ENCODE measurements at places on chromosomes 12 and 14.

DNA sequence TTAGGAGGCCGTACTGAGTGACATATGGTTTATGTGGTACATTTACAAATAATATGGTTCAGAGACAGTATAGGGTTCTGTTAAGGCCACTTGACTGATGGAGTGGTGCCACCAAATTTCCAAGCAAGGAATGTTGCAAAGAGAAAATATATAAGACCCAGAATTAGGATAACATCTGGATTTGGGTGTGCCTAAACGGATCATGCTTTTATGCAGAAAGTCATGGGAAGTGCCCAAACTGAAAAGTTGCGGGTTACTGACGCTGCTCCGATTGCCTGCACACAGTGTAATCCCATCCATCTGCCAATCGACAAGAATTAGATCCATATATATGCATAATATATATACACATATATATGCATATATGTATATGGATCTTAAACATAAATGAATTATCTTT, 138.4 kb upstream of the DCN start:
- no peak for DNase-seq

- DNase-seq, result no peak
Measured at GRCh38 chr12:26460361-26460760, 265.0 kb downstream of the SSPN start.

DNA sequence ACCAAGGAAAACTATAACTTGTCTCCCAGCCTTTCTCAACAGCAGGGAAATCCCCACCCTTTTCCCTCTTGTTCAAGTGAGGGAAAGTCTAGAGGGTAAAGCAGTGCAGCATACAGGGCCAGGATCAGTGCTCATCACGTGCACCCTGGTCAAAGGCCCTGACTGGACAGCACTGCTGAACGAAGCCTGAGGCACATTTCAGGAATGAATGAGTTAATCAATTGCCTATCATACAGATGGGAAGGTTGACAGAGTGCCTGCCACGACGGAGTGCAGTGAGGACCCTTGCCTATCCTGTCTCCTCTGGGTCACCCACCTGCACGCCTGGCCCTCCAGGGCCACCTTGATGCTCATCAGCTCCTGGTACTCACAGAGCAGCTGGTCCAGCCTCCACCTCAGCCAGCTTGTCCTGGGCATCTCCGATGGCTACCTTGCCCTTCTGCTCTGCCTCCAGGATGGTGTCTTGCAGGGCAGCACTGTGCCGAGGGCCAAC, 11.7 kb upstream of the KRT73 start:
- no peak for DNase-seq

- no peak for DNase-seq
Measured at GRCh38 chr14:100896369-100897060, 7.0 kb downstream of the RTL1 start.

DNA sequence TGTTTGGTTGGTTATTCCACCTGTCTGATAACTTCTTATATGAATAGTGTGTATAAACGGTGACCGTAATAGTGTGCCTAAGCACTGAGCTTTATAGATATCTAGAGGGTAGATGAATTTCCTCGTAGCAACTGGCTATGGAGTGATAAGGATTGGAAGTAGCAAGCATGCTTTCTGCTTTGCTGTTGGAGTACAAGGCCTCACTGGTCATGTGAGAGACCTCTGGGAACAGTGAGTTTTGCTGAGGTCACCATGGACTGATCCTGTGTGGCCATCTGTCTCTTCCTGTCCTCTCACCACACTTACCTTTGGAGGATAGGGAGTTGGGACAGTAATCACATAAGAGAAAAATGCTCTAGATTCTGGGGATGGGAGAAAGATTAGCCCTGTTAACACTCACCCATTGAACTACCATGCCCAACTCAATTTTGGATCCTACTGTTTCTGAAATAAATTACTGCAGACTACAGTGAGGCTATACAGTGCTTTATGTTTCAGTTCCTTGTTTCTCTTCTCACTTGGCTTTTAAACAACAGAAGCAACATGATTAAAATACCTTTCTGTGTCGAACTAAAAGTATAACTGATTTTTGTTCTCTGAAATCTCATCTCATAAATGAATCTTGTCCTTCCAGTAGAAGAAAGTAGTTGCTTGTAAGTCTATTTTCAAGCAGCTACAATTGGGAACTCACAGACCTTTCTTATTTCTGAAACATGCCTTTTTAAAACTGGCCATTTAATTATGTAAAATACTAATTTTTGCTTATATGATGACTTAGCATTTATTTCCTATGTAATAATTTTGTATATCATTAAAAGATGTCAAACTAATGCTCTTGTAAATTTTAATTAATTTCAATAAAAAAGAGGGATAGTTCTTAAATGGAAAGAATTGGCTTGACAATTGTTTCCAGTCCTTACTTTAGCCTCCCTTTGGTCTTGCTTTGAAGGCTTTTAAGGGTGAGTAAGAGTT, 8.3 kb downstream of the TMX1 start:
- no peak for DNase-seq

DNA sequence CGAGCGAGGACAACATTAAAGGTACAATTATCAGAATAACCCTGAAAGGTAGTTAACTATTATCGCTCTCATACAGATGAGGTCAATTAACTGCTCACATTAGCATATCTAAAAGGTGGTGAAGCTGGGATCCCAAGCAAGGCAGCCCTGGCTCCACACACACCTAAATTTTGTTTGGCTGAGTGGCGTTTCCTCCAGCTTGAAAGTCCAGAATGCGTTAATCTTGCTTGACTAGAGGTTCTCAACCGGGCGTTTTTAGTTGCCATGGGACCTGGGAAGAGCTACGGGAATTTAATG, 531 bp downstream of the DLGAP5 start:
- DNase-seq, result no peak

DNA sequence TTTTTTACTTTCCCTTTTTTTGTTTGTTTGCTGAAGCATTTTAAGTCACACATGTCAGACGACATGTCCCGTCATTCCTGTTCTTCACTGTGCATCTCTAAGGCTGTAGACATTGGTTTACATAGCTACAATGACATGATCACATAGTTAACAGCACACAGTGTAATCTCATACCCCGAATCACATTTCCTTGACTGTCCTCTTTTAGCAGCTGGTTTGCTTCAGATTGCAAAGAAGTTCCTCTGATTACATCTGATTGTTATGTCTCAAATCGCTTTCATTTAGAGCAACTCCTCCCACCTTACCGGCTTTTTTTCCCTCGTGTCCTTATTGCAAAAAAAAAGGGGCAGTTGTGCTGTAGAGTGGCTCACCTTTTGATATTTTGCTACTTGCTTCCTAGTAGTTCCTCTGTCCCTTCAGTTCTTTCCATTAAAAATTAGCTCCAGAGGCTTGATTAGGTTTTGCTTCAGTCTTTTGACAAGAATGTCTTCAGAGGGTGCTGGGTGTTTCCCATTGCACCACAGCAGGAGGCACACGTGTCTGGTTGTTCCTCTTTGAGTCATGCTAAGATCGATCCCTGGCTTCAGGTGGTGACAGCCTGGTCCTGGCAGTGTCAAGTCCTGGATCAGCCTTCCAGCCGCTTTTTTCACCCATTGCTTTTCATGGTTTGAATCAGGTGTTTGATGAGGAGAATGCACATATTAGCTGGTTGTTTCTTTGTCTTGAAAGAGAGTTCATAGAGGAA, 35.0 kb downstream of the ZNF664 start:
- no peak for DNase-seq

DNA sequence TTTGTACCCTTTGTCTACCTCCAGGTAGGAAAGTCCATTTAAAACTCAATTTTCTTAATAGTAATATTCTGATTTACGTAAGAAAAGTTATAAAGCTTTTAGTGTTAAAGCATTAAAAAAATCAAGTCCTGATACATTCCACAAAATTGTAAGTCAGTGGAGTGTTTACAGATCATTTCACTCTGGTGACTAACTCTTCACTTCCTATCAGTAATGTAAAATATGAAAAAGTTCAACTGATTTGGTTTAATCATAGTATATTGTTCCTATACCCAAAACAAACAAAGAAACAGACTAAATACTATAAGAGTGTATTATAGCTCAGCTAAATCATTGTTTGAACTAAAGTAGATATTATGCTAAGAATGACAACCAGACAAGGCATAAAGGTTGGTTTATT, 85.9 kb downstream of the VEZT start:
- DNase-seq, result no peak

GRCh38 chr14:22981876-22982476, 375 bp downstream of the AJUBA start:
- DNase-seq, result no peak

- DNase-seq, result no peak
Measured at GRCh38 chr14:74611650-74612349, at the start of gene LTBP2. TSS of gene LTBP2 (minus strand) at chr14:74612237. CDS start at chr14:74611944, 293 bp downstream.

- DNase-seq, result no peak
Measured at GRCh38 chr14:99260116-99260515, 11.9 kb downstream of the BCL11B start.

DNA sequence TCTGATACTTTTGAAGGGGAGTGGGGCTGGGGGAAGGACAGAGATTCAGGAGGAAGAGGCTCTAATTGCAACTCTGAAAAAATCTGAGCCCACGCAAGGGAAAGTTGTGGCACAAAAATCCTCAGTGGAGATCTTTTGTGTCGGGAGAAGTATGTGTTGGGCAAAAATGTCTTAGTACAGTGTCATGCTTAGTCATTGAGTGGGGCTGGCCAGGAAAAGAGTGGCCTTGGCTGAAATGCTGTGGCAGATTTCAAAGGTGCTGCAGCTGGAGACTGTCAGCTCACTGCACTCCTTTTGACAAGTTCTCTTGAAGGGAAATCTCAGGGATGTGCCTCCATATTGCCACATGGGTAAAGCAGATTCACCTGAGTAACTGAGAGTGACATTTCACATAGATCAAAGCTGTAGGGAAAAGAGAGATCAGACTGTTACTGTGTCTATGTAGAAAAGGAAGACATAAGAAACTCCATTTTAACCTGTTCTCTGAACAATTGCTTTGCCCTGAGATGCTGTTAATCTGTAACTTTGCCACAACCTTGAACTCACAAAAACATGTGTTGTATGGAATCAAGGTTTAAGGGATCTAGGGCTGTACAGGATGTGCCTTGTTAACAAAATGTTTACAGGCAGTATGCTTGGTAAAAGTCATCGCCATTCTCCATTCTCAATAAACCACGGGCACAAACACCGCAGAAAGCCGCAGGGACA, 36.0 kb upstream of the GLIPR1 start:
- no peak for DNase-seq

DNA sequence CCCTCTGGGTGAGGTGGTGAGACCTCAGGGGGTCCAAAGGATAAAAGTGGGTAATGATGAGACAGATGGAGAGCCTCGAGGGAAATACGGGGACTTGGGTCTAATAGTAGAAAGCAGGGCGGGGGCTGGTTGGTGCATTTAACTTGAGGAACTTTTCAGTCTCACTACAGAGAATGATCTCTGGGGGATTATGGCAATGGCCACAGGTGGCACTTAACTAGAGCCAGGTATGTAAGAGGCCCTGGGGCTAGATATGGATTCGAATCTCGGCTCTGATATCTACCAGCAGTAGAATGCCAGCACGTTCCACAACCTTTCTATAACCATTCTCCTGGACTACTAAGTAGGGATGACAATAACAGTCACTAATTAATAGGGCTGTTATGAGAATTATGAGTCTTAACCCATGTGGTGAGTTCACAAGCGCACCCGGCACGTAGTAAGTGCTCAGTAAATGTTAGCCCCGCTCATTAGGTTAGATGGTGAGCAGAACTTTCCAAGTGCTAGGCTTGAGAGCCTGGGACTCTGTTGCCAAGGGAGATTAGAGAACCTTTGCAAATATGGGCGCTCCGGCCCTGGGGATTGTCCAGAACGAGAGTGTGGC, 888 bp upstream of the PLXNC1 start:
- no peak for DNase-seq

DNA sequence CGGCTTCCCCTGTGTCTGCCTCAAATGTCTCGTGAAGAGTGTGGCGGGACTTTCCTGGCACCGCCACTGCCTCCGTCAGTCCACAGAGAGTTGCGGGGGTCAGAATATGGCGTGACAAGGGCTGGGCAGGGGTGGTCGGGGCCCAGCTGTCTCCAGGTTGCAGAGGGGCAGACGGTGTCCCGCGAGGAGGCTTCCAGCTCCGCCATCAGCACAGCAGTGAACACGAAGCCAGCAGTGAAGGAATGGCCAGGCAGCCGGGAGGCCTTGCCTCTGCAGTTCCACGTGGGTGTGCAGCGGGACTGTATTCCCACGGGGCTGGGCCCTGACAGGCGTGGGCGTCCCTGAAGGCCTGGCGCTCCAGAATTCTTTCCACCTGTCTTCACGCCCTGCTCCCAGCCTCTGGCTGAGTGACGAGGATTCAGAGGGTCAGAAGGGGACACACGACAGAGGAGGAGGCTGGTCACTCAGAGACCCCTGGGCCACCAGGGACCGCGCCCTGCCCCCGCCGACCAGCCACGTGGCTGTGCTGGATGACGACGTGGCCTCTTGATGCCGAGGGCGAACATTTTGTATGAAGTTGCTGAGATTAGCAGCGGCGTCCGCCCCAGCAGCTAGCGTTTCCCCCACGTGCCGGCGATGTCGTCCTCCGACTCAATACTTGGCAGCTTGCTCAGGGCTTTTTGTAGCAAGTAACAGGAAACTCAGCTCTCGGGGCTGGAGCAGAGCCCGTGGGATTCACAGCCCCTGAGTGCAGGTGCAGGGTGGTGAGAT, 25.0 kb upstream of the GALNT9 start:
- no peak for DNase-seq

DNA sequence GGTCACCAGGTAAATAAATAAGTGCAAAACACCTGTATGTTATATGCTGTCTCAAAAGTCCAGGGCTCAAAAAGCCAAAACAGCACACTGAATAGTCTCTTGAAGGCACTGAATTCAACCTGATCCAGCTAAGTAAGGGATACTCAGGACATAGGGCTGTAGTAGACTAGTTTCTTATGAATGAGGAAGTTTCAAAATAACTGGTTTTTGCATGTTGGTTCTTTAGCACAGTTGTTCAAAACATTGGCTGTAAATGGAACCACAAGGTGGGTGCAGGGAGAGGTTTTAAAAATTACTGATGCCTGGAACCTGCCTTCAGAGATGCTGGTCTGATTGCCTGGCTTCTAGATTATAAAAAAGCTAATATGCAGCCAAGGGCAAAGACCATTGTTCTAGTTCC, 34.1 kb downstream of the NDUFA12 start:
- DNase-seq, result no peak

- no peak for DNase-seq
Measured at GRCh38 chr12:113230315-113231234, 9.3 kb downstream of the TPCN1 start.

DNA sequence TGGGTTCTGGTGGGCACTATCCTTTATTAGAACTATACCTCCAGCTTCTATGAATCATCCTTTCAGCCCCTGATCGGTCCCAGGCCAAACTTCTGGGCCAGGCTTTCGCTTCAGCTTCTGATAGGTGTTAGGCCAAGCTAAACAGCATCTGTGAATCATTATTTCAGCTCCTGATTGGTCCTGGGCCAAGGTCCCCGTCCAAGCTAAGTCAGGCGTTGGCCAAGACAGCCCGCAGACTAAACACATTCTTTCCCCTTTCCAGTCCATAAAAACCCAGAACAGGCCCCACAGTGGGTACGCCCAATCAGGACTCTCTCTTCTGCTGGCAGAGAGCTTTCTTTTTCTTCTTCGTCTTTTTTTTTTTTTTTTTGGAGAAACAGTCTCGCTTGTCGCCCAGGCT, 1808.9 kb upstream of the SEL1L start:
- DNase-seq, result no peak

All from smooth muscle cell of the brain vasculature (primary cell).